ENCODE measurements at places on chromosomes 5 and 9.

- DNase-seq, result no peak
Observed at GRCh38 chr5:88761269-88761850, 121.6 kb downstream of the MEF2C start.

DNA sequence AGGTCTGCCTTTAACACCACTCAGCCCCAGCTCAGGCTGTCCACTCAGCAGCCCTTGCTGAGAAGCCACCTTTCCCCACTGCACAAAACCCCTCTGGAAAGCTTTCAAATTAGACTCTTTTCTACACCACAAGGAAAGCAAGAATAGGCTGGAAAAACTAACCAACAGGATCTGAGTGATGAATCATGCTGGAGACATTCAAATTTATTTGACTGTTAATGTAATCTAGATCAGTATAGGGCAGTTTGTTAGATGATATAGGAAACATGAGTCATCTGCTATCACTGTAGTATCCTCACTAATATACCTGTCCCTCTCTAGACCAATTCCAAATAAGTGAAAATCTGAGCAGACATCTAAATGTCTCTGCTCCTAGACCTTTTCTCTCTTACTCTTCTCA is 127.8 kb upstream of the PAM start:
- DNase-seq, result no peak

DNA sequence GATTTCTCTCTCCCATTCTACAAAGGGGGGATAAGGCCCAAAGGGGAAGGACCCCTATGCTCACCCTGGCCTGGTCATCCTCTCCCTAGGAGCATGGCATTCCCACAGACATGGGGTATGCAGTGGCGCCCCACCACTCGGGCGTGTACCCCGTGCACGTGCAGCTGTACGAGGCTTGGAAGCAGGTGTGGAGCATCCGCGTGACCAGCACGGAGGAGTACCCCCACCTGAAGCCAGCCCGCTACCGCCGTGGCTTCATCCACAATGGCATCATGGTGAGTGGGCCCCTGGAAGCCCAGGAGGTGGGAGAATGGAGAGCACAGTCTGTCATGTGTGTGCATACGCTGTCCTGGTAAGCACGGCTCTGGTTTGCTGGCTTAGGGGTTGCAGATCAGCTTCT is 27.7 kb downstream of the NDST1 start:
- DNase-seq, result no peak

GRCh38 chr5:67030289-67031056 is 166.1 kb downstream of the CD180 start:
- no peak for DNase-seq

- DNase-seq, result no peak
Observed at GRCh38 chr9:116264361-116264760, 110.8 kb downstream of the PAPPA start.

GRCh38 chr5:129973716-129974426 is 69.6 kb downstream of the CHSY3 start:
- no peak for DNase-seq

DNA sequence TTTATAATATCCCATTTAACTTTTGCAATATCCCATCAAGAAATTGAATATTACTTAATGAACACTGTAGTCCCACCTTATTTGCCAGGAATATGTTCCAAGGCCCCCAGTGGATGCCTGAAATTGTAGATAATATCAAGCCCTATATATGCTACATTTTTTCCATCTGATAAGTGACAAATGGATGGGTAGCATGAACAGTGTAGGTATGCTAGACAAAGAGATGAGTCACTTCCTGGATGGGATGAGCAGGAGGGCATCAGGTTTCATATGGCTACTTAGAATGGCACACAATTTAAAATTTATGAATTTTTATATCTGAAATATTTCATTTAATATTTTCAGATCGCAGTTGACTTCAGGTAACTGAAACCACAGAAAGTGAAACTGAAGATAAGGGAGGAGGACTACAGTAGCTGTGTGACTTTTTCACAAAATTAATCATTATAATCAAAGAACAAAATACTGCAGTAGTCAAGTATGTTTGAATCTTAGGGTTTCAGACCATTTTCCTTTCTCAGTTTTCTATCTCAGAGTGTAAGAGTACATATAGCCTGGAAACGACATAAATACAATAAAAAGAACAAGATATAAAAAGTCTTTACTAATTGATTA is 636.4 kb upstream of the ARRDC3 start:
- no peak for DNase-seq

- DNase-seq, result no peak
Observed at GRCh38 chr5:179228341-179229121, 116.7 kb downstream of the ADAMTS2 start.

GRCh38 chr9:84235511-84235910 is 105.0 kb downstream of the SLC28A3 start:
- DNase-seq, result no peak

DNA sequence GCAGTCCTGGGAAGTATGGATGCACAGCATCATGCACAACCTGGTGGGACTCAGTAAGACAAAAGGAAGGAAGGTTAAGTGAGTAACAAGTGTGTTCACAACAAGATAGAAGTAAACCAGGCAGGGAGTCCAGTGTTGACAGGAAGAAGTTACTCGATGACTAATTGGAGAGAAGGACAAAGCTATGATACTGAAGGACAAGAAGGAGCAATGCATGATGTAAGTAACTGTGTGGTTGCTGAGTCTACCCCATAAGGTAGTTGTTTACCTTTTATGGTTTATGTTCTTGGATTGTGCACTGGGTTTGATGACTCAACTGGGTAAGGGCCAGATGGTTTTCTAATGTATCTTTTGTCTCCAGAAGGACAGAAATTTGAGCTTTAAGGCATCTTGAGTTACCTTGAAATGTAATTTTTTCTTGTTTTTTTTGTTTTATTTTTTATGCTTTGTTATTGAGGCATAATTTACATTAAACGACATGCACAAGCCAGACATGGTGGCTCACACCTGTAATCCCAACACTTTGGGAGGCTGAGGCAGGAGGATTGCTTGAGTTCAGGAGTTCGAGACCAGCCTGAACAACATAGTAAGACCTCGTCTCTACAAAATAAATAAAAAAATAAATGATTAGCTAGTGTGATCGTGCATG is 89.2 kb upstream of the CAST start:
- DNase-seq, result peak; percentile 57

GRCh38 chr9:120532891-120533290 is 47.1 kb downstream of the CDK5RAP2 start:
- DNase-seq, result no peak

- peak; percentile 66 for DNase-seq
Observed at GRCh38 chr9:130936285-130937117, 2.5 kb downstream of the FIBCD1 start.

DNA sequence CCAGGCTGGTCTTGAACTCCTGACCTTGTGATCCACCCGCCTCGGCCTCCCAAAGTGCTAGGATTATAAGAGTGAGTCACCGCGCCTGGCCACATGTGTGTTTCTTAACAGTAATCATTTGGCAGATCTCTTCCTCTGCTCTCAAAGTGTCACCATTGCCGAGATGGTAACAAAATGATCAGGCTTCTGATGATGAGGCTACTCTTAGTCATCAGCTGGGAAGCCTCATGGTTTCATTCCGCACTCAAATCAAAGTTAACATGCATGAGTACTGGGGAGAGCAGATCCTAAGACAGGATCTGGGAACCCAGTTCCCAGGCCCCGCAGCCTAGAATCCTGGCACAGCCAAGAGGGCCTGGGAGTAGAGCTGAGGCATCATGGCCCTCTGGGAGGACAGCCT is 27.4 kb downstream of the BARHL1 start:
- no peak for DNase-seq

DNA sequence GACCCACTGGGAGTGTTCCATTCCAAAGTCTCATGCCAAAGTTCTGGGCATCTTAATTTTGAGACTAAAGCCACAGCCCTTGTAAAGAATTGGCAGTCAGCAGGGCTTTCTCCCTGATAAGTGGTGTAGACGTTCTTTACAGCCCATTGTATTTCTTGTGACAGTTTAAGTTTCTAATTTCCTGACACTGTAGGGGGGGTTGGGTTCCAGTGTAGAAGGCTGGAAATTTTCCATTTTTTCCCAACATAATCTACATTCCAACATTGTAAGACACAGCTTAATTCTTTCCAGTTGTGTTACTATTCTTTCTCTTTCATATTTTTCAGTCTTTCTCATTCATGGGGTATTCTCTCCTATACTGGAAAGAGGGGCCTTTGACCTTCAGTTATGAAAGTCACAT is 121.1 kb downstream of the FBXL7 start:
- DNase-seq, result no peak

DNA sequence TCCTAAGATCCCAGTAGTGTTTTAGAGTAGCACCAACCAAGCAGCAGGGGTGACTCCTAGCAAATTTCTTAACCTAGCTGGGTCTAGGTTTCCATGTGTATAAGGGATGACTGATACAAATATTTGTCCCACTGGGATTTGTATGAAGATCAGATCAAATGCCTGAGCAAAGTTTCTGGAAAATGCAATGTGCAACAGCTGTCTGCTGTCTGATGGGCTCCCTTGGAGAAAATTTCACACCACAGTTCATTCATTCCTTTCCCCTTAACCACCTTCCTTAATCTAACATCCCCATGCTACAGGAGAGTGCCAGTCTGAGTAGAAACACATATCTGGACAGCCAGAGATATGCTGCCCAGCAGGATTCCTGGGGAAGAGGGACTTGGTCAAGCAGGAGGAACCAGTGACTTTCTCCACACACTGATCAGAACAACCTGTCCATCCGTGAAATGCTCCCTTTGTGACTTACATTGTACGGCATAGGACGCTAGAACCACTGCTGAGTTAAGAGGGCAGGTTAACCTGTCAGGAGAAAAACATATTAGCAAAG is 53.3 kb downstream of the PTPN3 start:
- DNase-seq, result no peak

GRCh38 chr5:38453506-38453905 is 102.9 kb downstream of the LIFR start:
- no peak for DNase-seq

- DNase-seq, result no peak
Observed at GRCh38 chr5:99543841-99544240, 615.0 kb upstream of the CHD1 start.

DNA sequence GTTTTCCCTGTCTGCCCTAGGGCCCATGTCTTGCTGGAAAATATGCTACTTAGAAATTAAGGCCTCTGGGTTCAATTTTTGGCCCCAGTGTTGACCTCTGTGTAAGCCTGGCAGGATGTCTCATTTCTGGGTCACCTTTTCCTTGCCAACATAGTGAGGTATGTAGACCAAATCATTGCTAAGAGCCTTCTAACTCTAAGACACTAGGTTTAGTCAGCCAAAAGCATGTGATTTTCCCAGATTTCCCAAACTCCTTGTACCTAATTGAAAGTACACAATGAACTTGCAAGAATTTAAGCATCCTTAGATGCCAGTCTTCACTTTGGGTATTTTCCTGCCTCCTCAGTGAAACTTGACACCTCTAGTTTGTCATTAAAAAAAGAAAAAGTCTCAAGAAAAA is 77.0 kb downstream of the GALNT10 start:
- DNase-seq, result no peak

GRCh38 chr9:73059247-73059646 is 92.4 kb upstream of the ANXA1 start:
- no peak for DNase-seq

- no peak for DNase-seq
Observed at GRCh38 chr9:126320158-126320922, 6.3 kb upstream of the MVB12B start.

GRCh38 chr9:121360601-121361374 is 9.3 kb downstream of the STOM start:
- no peak for DNase-seq

GRCh38 chr9:9305600-9305999 is 1307.2 kb downstream of the PTPRD start:
- no peak for DNase-seq

- no peak for DNase-seq
Observed at GRCh38 chr9:76401580-76402354, 7.5 kb upstream of the RFK start.

DNA sequence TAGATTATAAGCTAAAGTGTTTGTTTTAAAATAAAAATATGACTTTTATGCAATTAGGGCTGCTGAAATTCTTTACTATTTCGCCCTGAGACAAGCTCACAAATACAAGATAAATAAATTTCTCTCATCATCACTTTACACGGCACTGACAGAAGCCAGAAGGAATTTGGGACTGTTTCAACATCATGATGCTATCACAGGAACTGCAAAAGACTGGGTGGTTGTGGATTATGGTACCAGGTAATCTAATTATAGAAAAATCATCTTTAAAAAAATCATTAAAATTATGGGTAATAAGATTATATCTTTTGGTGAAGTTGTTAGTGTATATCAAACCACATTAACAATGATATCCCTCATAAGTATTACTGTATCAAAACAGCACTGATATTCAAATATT is 95.0 kb downstream of the MAN2A1 start:
- no peak for DNase-seq

DNA sequence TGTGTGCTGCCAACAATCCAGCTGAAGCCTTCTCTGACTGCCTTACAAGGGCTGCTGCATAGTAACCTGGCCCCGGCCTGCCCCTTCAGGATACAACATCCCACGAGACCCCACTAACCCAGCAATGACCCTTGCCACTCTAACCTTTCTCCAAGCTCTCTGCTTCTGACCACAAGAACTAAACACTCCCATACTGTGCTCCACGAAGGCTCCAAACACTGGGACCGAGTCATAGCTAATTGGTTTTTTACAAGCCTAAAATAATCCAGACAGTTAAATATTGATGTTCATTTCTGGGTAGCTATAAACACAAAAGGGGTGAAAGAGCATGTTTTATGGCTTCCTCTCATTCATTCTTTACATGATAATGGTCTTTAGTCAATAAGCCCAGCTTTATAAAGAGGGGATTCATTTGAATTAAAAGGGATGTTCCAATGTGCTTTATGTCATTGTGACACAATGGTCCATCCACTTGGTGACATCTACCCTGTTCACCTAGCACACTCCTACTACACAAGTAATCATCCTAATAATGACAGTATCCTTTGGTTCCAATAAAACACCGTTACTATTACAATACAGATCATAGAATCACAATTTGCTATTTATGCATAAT is 16.2 kb upstream of the TLE4 start:
- no peak for DNase-seq

DNA sequence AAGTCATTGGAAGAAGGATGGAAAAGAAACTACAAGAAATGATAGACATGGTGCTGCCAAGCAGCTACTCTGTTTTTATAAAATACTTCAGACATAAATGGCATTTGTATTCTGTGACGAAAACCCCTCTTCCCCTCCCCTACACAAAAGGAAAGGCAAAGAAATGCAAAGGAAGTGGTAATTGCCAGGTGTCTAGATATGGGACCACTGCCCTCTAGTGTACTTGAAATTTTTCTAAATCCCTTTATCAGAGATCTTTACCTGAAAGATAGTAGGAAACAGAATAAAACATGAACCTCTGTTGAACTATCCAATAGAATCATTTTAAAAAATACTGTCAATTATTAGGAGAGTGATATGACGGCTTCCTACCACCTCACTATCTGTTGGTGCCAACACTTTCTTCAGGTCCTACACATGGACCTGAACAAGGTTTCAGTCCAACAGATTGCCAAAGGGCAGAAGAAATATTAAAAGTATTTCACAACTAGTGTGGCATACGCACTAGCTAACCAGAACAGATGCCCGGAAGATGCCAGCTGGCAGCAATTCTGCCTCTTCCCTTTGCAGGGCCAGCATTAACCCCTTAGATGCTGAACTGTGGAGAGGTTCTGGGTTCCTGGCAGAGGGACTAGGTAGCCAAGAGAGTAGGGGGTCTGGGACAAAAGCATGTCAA is 104.1 kb downstream of the TSSK1B start:
- DNase-seq, result no peak

GRCh38 chr5:131064669-131065371 is 100.2 kb downstream of the HINT1 start:
- no peak for DNase-seq

GRCh38 chr5:159412284-159413046 is 82.2 kb upstream of the IL12B start:
- DNase-seq, result no peak
